ENCODE measurements at places on chromosomes 6 and 20. TPM values are rescaled to one million over a fixed set of nuclear protein-coding genes. Genes with fewer than 3 reads are reported as not detected.

MOXD1 gene
- 207 TPM for total RNA-seq

BMP6 gene
- total RNA-seq, result not detected

SRSF6 gene
- 42.8 TPM for total RNA-seq

DNA sequence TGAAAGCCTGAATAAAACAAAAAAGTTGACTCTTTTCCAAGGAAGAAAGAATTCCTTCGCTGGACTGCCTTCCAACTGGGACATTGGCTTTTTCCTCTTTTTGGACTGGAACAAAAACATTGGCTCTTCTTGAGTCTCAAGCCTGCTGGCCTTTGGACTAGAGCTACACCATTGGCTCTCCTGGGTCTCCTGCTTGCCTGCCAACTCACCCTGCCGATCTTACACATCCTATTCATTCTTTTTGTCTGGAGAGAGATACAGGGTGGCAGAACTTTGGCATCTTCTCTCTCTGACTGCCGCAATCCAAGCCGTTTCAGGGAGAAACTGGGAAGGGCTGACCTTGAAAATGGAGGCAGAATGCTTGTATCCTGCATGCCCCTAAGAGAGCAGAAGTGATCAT, 20.2 kb downstream of the DDO start:
- no peak for DNase-seq

DNA sequence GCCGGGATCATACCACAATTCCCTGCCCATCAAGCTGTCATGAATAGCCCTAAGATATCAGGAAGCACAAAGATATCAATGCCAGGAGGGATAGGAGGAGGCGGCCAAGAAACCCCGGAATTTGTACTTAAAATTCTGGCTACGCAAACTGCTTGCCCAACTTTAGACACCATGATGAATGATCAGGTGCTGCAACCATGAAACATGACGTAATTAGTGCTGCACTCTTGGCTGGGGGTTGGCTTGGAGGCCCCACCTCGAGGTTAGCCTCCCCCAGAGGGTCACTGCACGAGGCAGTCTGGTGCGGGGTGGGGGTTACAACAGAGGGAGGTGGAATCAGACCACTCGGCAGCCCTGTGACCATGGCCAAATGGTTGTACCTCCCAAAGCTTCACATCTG, 8.9 kb downstream of the SIRPA start:
- no peak for DNase-seq

VIP gene
- total RNA-seq, result not detected

DNA sequence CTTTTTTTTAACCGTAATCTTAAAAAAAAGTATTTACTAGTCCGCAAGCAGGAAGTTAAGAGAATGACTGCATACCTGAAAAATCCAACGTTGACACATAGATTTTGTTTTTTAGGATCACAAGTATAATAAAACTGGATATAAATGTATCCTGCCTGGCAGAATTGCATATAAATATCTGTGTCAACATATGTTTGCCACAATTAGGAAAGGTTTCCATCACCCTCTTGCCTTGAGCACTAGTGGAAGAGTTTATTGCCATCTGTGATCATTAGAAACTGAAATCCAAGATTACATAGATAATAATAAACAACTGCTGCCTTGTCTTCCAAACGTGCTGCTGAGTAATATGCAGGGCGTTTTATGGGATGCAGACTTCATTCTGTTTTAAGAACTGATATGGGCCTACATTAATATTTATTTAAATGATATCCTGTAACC, 27.9 kb downstream of the PLEKHG1 start:
- no peak for DNase-seq

PTGIS gene
- total RNA-seq, result 0.07 TPM

NFATC2 gene
- total RNA-seq, result 0.25 TPM

DNA sequence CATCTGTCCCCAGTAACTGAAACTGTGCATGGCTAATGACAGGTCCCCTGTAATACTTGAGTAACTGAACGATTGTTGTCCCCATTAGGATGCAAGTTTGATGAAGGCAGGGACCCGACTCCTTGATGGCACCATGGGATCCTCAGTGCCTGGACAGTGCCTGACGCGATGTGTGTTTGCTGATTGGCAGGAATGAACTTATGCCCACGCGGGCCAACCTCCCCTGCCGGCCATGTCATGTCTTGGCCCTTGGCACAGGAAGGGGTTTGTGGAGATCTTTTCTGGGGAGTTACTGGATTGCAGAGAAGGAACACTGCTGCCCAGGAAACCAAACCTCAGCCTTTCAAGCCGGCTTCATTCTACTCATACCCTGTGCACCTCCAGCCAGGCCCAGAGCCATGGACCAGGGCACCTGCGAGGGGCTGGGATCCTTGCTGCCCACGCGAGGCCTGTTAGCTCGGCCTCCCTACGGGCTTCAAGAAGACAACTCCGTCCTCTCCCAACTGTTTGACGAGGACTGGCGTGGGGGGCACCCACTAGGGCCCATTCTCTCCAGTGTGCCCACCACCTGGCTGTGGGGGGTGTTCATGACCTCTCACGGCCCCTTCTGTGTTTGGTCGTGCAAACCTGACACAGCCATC, 147.8 kb downstream of the ZMYND8 start:
- DNase-seq, result no peak

SOX4 gene
- total RNA-seq, result 26.3 TPM

- no peak for DNase-seq
Observed at GRCh38 chr20:41118632-41119031, 18.7 kb upstream of the PLCG1 start.

DNA sequence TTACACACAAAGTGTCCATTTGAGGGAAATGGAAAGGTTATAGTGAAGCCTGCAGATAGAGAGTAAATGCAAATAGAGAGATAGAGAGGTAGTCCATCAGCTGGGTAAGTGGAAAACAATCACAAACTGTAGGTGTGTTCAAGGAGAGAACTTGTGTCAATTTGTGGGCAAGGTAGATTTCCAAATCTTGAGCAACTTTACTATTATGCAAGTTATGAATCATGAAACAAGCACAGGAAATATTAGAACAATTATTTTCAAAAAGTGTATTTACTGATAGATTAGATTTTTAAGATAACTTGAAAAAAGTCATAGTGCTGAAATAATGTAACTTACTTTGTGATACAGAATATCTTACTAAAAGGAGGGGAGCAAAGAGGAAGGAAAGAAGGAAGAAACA, 792.9 kb downstream of the EYS start:
- no peak for DNase-seq

DSP gene
- 24.3 TPM for total RNA-seq

DNA sequence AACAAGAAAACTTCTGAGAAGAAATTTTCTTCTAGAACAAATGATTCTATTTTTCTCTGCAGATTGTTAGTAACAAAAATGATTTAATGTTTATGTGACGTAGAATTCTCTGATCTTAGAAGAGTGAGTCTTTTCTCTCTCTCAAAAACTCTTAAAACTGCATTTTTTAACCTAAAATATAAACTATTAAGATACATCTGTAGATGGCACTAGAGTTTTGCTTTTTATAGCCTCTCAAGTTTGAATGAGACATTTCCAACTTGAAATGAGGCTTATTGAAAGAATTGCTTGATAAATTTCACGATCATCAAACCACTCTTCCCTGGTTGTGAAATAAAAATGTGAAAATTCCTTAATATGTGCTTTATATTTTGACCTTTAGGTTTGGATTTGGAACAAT, 53.8 kb downstream of the PHF3 start:
- no peak for DNase-seq

DNA sequence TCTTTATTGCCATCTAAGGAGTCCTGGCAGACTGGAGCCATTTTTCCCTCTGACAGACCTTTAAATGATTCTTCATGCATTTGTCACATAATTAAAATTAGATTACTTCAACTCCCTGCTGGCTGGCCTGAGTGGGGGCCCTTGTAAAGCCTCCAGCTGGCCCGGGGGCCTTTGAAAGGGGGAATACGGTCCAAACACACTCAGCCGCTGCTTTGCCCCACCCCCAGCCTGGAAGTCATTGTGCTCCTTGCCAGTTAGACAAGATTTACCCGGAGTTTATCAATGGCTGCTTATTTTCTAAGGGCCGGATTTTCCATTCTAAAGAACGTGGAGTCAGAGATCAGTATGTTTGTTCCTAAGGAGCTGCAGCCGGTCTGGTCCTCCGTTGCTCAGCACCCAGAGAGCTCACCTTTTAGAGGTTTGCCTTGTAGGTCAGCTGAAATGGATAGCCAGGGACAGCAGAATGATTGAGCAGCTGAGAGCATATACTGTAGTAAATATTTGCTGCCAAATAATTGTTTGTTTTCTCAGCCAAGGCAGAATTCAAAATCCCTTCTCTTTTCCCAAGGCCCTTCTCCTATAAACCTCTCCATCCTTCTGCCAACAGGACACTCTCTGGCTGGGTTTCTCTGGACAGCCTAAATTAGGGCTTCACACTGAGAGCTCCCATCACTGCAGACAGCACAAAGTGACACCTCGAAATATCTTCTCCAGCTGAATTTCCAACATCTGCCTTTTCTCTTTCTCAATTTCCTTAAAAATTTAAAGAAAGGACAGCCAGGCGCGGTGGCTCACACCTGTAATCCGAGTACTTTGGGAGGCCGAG, 68.4 kb upstream of the RBM24 start:
- no peak for DNase-seq

- DNase-seq, result no peak
Observed at GRCh38 chr6:53828215-53828614, 33.4 kb downstream of the LRRC1 start.

DNA sequence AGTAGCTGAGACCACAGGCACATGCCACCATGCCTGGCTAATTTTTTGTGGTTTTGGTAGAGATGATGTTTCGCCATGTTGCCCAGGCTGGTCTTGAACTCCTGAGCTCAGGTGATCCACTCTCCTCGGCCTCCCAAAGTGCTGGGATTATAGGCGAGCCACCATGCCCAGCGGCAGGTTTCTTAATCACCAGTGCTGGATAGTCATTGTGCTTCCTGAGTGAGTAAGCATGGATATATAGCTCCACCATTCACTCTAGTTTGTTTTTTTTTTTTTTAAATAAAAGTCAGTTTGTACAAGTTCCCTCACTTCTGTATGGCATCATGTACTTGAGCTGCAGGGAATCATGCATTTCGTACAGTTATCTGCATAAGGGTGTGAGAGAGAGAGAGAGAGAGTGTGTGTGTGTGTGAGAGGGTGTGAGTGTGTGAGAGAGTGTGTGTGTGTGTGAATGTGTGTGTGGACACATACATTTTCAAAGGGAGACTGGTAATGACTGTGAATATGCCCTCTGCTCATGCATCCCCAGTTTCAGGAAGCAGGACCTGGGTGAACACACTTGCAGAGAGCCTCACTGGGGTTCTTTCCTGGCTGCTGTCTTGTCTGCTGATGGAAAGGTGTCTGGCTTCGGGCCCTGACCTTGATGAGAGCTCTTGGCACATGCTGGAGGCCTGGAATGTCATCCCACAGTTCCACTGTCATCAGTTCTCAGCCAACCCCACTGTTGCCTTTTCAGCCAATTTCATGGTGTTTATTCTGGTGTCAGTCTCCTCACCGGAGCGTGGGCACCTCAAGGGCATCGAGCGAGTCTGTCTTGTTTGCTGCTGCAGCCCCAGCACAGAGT, 65.0 kb upstream of the XRN2 start:
- peak; percentile 66 for DNase-seq
